H54 (cell line): ENCODE measurements at places on chromosomes 7 and 10.

DNA sequence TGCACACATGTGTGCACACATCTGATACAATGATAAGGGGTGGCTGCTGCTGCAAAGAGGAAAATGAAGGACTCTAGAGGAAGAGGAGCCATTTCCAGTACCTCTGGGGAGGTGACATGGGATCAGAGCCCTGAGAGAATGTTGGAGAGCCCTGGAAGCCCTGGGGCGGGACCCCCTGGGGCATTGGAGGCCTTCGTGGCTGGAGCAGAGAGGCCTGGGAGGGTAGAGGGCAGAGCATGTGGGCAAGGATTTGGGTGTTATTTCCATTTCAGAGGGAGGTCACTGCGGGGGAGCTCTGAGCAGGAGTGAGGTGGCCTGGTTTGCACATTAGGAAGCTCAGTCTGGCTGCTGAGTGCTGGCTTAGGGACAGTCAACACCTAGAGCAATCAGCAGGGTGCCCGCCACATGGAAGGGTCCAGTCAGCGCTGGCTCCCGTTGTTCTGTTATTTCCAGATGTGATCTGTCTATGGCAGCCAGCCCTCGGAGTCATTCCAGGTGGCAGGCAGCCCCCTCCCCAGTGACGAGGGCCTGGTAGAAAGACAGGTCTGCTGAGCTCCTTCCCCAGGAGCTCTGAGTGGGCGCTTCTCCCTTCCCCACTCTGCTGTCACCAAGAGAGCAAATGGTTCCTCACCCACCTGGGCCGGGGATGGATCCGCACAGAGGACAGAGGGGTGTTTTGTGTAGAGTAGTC, 24.1 kb upstream of the BTBD16 start:
- DNase-seq, result no peak

GRCh38 chr10:12513003-12513365, 163.6 kb downstream of the CAMK1D start:
- no peak for DNase-seq

DNA sequence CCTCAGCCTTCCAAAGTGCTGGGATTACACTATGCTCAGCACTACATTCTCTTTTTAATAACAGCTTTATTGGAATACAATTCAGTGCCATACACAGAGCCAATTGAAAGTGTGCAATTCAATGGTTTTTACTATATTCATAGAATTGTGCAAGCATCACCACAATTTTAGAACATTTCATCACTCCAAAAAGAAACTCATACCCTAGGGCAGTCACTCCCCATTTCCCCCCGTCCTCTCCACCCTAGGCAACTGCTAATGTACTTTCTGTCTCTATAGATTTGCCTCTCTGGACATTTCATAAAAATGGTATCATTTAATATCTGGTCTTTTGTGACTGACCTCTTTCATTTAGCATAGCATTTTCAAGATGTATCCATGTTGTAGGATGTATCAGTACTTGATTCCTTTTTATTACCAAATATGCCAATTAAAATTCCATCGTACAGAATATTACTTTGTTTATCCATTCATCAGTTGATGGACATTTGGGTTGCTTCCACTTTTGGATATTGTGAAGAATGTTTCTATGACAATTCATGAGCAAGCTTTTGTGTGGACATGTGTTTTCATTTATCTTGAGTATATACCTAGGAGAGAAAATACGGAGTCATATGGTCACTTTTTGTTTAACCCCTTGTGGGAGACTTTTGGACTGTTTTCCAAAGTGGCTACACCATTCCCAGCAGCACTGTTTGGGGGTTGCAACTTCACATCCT, 6.3 kb upstream of the XPNPEP1 start:
- no peak for DNase-seq

GRCh38 chr7:33815336-33815735, 90.0 kb upstream of the BMPER start:
- no peak for DNase-seq

DNA sequence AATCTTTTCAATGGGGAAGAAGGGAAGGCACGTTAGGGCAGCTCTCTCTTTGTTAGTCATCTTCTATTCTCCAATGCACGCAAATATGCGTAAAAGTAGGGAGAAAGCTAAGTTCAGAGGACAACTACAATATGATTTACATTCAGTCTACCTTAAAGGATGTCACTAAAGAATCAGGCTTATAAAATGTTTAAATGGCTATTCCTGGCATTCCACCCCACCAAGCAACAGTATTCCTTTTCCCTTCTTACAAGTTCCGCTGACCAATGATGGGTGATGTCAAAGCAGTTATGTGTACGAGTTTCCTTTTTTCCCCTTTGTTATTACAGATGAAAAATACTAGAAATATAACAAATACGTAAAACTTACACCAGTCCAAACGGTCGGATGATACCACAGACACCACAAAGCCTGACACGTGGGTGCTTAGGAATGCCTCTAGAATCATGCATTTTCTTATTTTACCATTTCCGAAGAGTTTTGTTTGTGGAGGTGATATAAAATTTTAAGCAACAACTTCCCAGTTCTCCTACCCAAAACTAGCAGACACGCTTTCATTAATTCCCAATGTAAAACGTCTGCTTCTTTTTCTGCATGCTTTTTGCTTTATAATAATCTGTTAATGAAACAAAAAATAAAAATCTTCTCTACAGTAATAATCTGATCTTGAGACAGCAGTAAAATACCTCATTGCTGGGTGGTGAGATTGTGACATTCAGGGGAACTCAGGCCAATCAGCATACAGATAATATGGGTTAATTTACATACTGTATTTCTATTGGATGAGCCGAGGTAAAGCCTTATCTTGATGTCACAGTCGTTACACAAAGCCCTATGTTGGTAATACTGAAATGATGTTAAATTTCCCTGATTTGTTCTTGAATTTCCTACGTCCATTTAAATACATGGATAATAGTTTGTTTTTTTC, 708 bp upstream of the GPR85 start:
- peak; percentile 33 for DNase-seq

DNA sequence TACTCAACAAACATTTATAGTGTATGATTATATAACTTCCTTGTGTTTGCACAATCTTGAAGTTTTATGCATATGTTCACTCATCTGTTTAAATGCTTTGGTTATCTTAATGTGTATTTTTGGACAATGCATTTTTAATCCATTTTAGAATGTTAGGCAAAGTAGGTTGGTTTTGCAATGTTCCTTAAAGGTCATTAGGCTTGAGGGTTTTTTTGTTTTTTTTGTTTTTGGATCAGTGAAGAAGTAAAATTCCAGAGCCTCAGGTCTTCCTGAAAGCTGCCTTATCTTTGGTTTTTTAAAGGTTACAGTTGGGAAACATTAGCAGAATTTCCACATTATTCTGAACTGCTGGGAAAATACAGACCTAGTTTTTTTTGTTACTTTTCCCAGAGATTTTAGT, 12.8 kb downstream of the MDFIC start:
- no peak for DNase-seq

GRCh38 chr7:44131173-44132029, 8.1 kb upstream of the POLD2 start:
- DNase-seq, result no peak

- DNase-seq, result no peak
These were observed 653.2 kb downstream of the PARD3 start for GRCh38 chr10:34161777-34162370.

DNA sequence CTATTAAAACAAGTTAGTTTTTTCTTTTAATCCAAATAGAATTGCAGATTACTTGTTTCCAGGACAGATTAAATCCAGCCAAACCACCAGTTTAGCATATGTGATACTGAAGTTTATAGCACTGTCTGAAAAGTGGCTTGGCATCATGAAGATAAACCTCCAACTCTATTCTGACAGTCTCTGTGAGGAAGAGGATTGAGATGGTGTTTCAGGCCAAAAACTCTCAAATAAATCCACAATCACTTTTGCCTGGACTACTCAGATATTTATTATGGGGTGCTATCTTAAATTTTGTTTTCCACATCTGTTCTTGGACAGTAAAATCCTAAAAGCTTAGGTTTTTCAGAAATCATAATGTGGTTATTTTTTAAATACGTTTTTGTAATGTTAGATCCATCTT, 161.7 kb upstream of the SEMA3C start:
- no peak for DNase-seq

GRCh38 chr7:37540917-37541316, 92.3 kb upstream of the ELMO1 start:
- DNase-seq, result no peak

DNA sequence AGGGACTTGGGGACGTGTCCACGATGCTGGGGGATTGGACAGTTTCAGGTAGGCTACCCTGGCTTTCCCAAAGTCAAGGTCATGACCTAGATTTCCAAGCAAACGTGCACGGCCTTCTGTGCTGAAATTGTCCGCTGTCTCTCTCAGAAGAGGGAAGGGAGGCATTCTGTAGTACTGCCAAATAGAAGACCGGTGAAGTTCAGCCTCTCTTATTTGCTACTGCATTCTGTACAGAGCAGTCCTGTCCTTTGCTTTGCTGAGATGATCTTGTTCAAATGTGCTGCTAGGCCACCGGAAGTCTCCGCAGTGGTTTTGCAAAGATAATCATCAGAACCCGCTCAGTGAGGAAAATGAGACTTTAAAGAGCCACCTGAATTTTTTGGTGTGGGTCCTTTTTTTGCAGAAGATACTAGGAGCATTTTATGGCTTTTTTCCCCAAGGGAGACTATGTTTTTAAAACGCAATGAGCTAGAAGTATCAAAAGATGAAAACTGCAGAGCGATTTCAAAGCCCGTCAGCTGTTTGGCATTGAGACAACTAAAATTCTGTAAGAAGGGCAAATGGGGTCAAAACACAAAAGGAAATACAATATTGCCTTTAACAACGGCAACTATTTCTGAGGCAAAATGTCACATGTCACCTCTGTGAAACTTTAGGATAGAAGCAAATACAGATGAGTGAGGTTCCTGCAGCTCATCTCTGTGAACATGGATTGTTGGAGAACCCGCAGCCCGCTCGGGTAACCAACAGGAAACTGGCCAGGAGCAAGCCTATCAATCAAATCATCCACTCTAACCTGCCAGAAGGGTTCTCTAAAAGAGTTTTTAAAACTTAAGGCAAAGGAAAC, 1.3 kb upstream of the NMT2 start:
- DNase-seq, result no peak

- peak; percentile 40 for DNase-seq
These were observed 8.0 kb downstream of the CALHM3 start for GRCh38 chr10:103470761-103471653.

GRCh38 chr10:398954-399353, 263.7 kb downstream of the ZMYND11 start:
- DNase-seq, result no peak

- DNase-seq, result no peak
These were observed 30.0 kb upstream of the VDAC2 start for GRCh38 chr10:75180592-75180991.

DNA sequence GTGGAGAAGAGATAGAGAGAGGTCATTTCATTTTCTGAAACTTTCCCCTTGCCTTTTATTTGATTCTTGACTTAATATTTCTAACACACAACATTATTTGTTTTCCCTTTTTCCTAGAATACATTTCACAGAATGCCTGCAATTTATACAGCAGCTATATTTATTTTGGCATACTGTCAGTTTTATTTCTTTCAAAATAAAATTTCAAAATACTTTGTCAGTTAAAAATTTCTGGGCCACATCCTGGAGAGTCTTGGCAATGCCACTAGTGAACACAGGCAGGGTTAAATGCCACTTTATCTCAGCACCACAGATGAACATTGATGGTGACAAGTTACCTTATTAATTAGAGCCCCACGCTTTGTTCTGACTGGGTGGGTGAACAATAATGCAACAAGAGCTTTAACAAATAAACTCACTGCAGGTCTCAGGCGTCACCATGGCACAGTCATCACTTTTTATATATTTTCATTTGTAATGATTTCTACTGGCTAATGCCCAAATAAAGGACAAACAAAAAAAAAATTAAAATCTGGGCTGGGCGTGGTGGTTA, 494.0 kb downstream of the KIF20B start:
- no peak for DNase-seq

DNA sequence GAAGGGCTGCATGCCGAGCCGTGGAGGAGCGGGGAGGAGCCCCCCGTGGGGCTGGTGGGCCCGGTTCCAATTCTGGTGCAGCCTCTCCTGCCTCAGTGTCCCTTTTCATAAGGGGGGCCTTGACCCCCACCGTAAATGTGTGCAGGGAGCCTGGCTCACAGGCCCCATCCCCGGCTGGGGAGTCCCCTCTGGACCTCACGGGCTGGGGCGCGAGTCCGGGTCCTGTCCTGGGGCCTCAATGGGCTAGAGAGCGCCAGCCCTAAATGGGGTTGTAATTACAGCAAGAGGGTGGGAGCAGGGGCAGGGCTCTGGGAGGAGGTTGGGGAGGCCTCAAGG, 203.0 kb downstream of the ELFN1 start:
- no peak for DNase-seq

DNA sequence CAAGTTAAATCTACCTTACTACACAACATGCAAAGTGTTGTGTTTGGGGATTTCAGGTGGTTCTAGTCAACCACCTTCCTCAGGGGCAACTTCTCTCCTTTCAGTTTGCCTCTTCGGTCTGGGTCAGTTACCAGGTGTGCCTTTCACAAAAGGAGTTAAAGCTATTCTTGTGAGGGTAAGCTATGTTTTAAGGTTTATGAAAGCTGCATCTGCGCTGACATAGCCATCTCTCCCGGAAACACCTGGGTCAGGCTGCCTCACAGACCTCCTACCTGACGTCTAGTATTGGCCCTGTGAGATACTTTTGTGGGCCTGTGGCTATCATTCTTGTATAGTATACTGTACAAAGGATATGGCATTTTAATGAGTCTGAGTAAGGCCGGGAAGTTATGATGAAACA, 67.7 kb upstream of the ITGA8 start:
- no peak for DNase-seq

DNA sequence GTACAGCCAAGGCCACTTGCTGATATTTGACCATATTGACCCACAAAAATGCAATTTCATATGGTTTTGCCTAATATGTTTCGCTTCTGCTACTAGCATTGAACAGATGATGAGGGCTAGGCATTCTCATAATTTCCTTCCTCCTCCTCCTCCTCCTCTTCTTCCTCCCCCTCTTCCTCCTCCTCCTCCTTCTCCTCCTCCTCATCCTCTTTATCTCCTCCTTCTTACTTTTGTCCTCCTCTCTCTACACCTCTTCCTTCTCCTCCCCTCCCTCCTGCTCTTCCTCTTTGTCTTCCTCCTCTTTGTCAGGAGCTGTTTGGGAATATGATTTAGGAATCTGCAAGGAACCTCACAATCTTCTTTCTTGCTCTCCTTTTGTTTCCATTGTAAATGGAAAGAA, 133.9 kb upstream of the CELF2 start:
- DNase-seq, result no peak

- no peak for DNase-seq
These were observed 9.0 kb downstream of the EIF4H start for GRCh38 chr7:74183142-74183541.

DNA sequence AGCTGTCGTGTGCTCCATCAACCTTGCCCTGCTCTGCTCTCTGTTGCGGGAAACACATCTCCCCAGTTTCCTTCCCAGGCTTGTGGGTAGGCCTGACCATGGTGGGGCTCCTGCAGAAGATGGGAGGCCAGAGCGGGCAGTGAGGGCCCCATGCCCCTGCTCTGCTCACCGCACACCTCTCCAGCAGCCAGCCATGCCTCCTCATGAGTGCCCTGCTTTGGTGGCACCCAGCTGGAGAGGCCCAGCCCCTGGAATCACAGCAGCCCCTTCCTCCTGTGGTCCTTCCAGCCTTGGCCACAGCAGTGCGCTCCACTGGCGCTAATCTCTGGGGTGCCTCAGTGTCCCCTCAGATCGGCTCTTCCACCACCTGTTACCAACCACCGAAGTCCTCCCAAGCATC, 4.2 kb upstream of the OPN4 start:
- no peak for DNase-seq
